Testis (tissue), 5 donors: ENCODE measurements at places on chromosomes 3 and 15. TPM values are rescaled to one million over a fixed set of nuclear protein-coding genes. Genes with fewer than 3 reads are reported as not detected.

The SLC28A2 gene
- total RNA-seq: not detected

- no peak for DNase-seq
Measured at GRCh38 chr15:66997212-66997611, 68.2 kb upstream of the SMAD3 start.

The C3orf85 gene
- not detected for total RNA-seq

DNA sequence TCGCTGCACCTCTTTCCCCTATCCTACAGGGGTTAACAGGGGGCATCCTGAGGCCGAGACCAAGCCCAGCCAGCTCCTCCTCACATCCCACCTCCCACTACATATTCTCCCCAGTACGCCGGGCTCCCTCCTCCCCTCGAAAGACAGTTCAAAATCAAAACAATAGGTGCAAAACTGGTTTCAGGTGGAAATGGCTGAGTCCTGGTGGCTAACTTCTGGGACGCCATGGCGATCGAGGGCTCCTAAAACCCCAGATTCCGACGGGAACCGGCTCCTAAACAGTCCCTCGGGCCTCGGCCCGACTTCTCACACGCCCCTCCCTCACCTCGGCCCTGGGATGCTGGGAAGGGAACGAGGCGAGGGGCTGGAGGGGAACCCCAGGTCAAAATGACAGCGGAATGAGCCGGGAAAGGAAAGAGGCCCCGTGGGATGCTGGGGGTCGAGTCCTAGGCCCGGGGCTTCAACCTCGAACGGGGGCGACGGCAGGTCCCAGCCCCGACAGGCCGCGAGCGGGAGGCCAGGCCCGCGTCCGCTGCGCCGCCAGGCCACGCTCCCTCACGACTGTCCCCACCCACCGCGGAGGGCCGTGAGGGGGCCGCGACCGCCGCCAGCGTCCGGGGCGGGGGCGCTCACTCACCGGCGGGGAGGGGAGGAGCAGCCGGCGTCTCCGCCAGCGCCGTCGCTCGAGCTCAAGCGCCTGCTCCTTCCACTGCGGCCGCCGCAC is 492 bp downstream of the TMCC1 start:
- peak; percentile 57 for DNase-seq

- no peak for DNase-seq
Measured at GRCh38 chr3:139524841-139525636, 14.5 kb downstream of the RBP1 start.

The COL6A5 gene
- 2.0 TPM for total RNA-seq

The KCNMB3 gene
- 7.4 TPM for total RNA-seq

DNA sequence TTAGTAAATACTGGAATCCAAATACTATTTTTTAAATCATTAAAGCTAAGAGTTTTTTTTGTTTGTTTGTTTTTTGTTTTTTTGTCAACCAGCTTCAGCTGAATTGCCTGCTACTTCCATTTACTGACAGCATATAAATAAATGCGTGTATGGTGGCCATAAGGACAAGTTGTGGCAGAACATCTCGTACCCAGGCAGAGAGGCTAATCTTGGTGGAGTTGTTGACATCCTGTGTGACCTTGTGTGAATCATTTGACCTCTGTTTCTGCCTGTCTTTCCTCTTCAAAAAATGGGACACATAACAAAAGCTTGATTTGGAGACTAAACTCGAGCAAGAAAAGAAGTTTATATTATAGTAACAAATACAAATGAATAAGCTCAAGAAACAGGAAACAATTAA is 734.2 kb downstream of the MCTP2 start:
- no peak for DNase-seq
